ENCODE measurements at places on chromosomes 7 and 10.
A peak's percentile ranks its signal among the peaks of the same experiment; 100 is the strongest.

DNA sequence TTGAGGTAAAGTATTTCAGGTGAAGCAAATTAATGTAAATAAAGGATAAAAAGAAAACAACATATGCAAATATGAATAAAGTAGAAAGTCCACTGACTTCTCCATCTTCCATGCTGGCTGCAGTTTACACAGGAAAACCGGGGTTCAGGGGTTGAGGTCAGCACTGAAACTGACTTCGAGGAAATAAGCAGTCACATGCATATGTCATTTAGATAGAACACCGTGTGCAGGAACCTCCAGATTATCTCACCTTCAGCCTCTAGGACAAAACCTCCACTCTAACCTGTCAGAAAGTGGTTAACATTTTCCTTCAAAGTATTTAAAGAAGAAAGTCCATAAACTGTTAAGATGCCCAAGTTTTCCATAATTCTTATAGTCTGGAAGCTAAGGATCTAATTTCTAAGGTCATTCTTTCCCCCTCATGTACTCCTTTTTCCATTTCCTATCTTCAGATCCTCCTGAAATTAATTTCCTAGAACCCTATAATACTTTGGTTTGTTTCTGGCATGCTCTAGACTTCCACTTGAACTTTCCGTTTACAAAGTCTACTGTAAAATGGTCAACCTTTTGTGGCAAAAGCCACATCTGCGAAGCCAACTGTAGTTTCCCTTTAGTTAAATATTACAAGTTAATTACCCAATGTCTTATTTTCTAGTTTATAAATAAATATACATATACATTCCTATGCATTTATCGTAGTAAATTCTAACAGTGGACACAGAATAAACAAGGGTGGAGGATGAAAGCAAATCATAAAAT is 173.3 kb downstream of the RAPGEF5 start:
- DNase-seq, result no peak

DNA sequence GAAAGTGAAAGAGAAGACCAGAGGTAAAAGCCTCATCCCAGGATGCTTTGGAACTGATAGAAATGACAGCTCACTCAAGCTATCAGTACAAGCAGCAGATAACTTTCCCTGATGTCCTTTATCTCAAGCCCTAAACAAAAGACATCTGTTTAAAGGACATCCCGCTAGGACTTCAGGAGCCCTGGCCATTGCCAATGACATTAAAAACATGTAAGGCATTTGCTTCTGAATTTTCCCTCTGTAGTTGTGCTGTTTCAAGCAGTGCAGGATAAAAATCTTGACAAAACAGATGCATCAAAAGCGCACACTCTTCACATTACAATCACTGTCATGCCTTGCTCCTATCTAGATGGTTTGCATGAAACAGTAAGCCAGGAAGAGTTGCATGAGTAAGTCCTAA is 159.8 kb downstream of the AOAH start:
- no peak for DNase-seq

DNA sequence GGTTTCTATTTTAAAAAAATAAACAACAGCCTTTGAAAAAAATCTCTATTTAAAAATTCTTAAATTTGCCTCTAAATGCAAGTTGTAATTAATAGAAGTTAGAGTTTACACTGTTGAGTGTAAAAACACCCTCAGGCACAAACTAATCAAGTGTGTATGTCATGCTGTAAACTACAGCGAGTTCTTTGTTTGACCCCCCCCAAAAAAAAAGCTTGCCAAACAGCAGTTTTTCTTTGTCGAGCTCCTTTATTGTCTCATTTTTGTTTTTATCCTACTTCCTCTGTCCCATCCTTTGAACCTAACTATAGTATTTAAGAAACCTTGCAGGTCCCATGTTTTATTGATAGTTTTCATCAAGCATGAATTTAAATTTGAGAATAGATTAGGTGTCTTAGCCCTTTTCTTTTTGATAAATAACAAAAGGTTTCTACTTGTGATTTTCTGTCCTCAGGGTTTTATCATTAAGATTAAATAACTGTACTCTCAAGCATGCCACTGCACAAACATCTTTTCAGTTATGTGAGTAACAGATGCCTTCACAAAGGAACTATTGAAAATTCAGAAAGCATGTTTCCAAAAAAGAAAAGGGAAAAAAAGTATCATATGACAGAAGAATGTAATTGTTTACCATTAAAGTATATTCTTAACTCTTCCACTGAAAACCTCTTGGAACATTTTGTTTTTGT is 176.0 kb downstream of the ARID5B start:
- DNase-seq, result no peak

DNA sequence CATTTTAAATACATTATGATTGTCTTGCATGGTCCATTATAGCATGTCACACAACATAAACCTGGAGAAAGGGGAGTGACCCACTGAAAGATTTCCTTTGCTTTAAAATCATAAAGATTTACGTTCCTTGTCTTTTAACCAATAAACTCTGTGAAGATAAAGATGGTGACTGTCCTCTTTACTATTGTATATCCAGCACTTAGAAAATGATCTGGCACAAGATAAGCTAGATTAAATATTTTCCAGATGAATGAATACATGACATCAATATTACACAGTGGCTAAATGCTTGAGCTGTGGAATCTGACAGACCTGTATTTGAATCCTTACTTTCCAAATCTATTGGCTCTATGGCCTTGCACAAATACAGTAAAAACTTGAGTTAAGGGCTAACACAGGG is 938.4 kb downstream of the SORCS1 start:
- DNase-seq, result no peak

- DNase-seq, result no peak
Observed at GRCh38 chr10:28902215-28902614, 224.9 kb downstream of the BAMBI start.

GRCh38 chr10:49431426-49431825 is 35.5 kb upstream of the DRGX start:
- DNase-seq, result no peak

DNA sequence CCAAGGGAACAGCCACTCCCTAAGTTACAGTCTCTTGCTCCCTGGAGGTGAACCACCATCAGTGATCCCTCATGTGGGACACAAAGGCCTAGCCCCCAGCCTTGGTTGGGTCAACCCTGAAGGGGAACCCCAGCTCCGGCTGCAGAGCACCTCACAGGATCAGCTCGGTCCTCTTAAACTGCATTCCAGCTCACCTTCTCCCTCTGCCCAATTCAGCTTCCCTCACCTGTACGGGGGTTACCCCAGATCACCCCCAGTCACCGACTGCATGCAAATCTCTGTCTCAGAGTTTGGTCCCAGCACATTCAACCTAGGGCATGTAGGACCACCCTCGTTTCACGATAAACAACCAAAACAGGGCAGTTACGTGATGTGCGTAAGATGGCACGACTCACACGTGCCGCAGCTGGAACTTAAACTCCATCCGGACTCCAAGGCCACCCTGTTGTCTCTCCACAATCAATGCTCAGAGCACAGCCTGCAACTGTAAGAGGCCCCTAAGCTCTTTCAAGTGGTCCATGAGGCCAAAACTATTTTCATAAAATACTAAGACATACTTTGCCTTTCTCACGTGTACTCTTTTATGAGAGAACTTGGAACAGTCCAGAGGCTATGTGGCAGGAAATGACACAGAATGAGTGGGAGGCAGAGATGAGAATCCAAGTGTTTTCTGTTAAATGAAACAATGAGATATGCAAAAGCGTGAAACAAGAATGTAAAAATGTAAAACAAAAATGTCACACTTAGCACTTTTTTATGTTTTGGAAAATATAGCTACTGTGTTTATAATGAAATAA is 285.2 kb downstream of the PTPRN2 start:
- no peak for DNase-seq

GRCh38 chr10:86688398-86688921 is 20.1 kb downstream of the LDB3 start:
- DNase-seq, result peak; percentile 17

DNA sequence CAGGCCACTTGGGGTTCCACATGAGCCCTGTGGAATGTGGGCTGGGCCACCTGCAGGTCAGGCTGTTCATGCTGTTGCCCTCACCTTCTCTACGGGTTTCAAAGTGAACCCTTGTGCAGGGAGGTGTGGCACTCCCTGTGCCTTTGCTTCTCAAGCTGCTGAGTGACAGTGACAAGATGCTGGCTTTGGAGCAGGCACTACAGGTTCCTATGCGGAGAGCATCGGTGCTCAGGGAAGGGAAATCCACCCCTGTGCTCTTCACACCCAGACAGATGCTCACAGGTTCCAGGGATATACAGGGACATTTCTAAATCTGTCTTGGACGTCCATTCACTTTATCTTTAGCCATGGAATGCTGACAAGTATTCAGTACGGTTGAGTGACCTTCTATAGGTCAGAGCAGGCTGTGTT is 1005.0 kb downstream of the LRMDA start:
- DNase-seq, result no peak

DNA sequence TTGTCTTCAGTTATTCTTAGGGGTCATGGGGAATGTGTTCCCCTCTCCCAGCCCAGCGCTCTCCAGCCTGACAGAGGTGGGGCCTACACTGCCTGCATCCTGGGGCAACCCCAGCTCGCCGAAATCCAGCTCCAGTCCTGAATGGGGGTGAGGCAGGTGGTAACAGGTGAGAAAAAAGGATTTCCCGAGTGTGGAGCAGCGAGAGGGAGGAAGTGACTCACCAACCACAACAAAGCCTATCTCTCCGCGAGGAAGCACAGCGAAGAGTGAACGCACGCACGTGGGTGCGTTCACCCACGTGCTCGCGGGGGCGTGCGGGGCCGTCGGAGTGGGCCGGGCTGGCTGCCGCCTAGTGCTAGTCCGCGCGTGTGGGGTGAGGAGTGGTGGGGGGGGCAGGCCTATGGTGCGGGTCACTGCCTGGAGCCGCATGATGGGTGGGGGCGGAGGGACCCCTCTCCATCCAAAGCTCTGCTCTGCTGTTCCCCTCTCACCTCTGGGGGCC is 855 bp upstream of the PALD1 start:
- DNase-seq, result no peak

Measured in T1000 (cell line).